ENCODE measurements at places on chromosomes 3 and 15. TPM values are rescaled to one million over a fixed set of nuclear protein-coding genes. Genes with fewer than 3 reads are reported as not detected.

The SERPINI2 gene
- total RNA-seq, result 10.1 TPM

The GOLGA8M gene
- total RNA-seq, result 0.82 TPM

The TMEM266 gene
- 4.6 TPM for total RNA-seq

The DUOX2 gene
- total RNA-seq, result not detected

The MEGF11 gene
- 14.0 TPM for total RNA-seq

The SH2D7 gene
- not detected for total RNA-seq

The MOBP gene
- total RNA-seq, result 0.73 TPM

The RNU5B-1 gene
- not detected for total RNA-seq

The TRPM1 gene
- total RNA-seq, result not detected

The CILP gene
- 0.27 TPM for total RNA-seq

The LRRC49 gene
- total RNA-seq, result 106 TPM

The COL6A6 gene
- 5.4 TPM for total RNA-seq

The CORO2B gene
- 30.2 TPM for total RNA-seq

The ABCF3 gene
- 52.9 TPM for total RNA-seq

The DYNLT2B gene
- 31.5 TPM for total RNA-seq

The CPLX3 gene
- total RNA-seq, result 1.00 TPM

The CFAP161 gene
- total RNA-seq, result 2.6 TPM

The NTRK3 gene
- 91.4 TPM for total RNA-seq

The CPN2 gene
- total RNA-seq, result not detected

The STARD9 gene
- total RNA-seq, result 25.4 TPM

The MEIS2 gene
- 40.8 TPM for total RNA-seq

The RTP1 gene
- 0.27 TPM for total RNA-seq

The OXTR gene
- total RNA-seq, result 3.2 TPM

The GRAMD2A gene
- total RNA-seq, result 0.36 TPM
